ENCODE measurements at places on chromosomes 3 and 15.

- DNase-seq = no peak
Measured at GRCh38 chr3:28574036-28574435, 225.4 kb upstream of the AZI2 start.

DNA sequence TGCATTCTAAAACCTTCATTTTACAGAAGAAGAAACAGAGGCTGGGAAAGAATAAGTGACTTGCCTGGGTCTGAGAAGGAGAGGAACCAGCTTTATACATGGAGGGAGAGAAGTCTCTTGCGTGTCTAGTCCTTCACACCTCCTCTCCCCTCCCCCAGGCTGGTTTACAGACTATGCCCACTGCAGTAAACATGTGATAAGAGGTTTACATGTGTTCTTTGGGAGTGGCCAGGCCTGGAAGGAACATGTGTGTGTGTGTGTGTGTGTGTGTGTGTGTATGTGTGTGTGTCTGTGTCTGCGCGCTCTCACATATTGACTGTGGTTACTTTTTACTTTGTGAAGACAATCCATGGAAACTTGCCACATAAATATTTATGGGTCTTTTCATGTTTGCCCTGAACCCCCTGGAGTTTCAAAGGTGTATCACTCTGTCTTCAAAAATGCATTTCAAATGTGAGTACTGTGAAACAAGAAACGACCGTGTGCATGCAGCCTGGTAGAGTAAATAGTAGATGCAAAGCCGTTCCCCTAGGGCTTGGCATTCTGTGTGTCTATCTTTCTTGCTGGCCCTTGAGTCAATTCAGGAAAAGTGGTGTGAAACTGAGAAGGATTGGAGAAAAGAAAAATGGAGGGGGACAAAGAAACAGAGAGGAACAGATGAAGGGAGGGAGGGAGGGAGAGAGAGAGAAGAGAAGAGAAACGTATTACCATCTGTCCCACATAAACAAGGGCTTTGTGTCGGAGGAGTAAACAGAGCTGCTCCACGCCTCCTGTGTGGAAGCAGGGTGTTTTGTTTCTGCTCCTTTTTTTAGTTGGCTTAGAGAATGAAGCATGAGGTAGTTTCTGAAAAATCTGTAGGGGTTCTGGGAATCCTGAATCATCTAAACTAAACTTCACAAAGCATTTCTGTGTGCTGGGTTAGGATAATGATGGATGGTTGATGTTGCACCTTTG, 51.7 kb downstream of the CLDN11 start:
- DNase-seq = no peak

GRCh38 chr3:135667061-135667460, 298.5 kb upstream of the PPP2R3A start:
- DNase-seq = no peak

- DNase-seq = peak; percentile 13
Measured at GRCh38 chr3:71247221-71247957, 336.1 kb downstream of the FOXP1 start.

DNA sequence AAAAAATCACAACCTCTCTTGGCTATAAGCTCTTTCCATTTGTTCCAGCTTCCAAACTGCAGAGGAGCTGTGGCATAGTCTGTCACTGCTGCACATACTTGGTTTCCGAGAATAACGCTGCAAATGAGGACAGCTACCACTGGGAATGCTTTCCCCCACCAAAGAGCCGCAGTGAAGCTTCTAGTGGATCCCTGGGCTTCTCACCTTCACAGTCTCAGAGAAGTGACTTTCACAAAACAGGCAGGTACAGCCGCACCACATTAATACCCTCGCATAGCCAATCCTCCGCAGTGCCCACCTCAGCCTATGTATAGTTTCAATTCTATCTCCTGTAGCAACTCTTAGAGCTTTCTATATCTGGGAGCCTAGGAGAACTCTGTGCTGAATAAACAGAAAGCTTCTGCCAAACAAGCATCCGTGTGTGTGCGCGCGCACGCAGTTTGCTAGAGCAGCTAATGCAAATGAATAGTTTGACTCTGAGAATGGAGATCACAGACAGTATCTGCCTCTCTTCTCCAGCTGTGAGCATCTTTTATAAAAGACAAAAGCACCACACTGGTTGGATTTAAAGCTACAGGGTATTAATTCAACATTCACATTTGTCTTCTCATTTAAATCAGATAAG, 81.9 kb upstream of the PLXND1 start:
- DNase-seq = no peak

DNA sequence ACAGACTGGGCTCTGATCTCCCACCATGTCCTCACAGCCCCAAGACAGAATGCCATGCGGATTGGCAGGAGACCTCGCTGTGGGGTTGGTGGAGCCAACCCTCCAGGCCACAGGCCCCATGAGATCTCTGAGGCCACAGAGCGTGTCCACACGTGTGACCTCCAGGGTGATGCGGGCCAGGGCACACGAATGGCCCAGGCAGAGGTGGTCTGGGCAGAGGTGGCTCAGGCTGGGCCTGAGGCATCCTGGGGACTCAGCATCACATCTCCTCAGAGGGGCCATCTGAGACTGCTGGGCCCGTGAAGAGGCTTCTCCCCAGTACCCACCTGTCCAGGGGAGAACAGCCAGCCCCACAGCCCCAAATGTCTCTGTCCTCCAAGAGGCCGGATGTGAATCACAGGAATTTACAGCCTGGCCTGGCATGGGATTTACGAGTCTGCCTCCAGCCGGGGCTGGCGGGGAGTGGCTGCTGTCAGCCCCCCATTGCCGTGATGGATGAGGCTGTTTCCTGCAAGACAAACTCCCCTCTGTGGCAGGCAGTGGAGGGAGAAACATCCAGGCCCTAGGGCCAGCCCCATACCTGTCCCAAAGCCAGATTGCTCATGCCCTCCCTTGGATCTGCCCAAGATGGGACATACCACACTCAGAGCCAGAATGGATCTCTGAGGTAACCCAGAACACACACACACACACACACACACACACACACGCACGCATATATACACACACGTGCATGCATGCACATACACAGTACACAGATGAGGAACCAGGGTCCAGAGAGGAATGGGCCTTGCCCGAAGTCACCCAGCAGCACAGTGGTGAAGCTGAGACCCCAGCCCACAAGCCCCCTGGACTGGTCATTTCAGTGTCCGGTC, 208.3 kb downstream of the TBC1D2B start:
- peak; percentile 6 for DNase-seq

- peak; percentile 44 for DNase-seq
Measured at GRCh38 chr3:42539871-42540714, 37.6 kb downstream of the VIPR1 start.

DNA sequence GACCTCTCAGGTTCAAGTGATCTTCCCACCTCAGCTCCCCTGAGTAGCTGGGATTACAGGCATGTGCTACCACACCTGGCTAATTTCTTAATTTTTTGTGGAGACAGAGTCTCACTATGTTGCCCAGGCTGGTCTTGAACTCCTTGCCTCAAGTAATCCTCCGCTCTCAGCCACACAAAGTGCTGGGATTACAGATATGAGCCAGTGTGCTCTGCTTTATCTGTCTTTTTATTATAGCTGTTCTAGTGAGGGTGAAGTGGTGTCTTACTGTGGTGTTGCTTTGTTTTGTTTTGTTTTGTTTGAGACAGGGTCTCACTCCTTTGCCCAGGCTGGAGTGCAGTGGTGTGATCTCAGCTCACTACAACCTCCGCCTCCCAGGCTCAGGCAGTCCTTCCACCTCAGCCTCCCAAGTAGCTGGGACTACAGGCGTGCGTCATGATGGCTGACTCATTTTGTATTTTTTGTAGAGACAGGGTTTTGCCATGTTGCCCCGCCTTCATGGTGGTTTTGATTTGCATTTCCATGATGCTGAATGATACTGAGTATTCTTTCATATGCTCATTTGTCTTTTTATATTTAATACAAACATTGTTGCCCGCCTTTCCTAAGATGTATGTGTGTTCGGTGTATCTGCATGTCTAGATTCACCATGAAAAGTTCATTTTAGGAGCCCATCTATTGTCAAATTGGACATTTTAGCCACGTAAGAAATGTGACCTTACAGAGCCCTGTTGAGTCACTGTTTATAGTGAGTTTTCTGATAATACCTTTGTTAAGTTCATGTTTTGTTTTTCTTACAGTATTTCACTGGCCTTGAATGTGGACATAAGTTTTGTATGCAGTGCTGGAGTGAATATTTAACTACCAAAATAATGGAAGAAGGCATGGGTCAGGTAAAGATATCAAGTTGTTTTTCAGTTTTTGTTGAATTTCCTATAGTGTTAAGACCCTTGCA, 80.6 kb downstream of the ARIH1 start:
- no peak for DNase-seq

DNA sequence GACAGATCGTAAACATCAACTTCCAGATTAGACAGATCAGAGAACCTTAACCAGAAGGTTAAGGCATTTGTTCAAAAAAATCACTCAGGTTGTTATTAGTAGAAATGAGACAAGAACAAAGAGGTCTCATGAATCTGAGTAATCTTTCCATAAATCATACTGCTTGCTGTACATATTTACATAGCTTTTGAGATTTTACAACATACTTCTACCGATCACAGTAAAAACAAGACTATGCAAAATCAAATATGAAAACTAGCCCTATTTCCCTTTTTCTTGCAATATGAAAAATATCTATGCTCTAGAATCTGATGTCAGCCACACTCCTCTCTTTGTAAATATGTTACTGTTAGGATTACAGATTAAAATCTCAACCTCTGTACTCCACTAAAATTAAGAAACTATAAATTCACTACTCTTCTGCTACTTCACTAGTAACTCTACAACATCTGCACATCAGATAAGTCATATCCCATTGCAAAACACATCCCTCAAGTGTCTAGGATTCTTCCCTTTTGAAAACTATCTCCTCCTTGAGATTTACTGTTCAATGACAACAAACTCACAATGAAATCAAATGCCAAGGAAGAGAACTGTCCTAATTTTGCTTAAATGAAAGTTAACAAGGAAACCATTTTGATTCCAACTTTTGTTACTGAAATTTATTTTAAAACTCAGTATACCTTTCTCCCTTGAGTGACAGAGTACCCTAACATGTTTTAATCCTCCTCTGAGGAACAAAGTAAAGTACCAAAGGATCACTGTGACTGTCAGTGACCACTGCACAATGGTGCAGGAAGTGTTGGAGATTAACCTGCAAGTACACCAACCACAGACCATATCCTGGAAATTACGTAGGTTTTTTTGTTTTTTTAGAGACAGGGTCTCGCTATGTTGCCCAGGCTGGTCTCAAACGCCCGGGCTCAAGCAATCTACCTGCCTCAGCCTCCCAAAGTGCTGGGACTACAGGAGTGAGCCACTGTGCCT, 12.8 kb downstream of the DCUN1D1 start:
- DNase-seq = no peak

DNA sequence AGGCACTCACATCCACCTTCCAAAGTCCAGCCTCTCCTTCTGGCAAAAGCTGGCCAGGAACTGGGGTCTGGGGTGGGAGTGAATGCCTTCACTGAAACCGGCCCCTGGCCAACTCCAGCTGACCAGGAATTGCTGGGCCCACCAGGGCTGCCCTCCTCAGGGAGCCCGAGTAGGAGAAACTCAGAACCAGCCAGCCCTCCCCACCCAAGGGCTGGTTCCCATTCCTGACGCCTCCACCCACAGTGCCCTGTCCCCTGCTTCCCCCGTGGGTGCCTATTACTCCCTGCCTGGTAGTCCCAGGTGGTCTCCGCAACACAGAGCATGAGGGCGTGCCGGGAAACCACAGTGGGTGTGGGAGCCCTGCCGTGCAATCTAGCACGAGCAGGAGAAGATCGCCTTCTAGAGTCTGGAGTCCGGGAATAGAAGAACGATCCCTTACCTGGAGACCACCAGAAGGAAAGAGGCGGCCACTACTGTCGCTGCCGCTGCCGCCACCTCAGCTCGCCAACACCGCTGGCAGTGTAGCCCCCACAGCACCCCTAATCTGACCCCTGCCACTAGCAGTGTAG, 178.8 kb downstream of the POTEB3 start:
- no peak for DNase-seq

GRCh38 chr3:138443521-138444503, 9.4 kb downstream of the ESYT3 start:
- no peak for DNase-seq

- no peak for DNase-seq
Measured at GRCh38 chr3:128339491-128340012, 127.1 kb downstream of the DNAJB8 start.

GRCh38 chr3:31957106-31957505, 24.0 kb downstream of the OSBPL10 start:
- no peak for DNase-seq

DNA sequence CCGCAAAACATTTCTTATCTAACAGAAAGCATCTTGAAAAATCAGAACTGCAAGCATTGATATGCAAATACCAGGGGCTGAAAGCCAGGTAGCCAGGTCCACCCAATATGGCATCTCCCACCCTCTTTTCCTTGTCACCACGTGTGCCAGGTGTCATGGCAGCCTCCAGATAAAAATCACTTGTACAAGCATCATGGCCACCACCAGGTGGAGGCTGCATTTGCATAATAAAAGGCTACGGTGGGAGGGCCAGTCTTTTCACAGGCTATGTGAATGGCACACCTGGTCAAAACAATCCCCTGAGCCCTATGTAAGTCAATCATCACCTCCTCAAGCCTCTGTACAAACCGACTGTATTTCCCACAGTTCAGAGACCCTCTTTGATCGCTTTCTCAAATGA, 1233.1 kb upstream of the ALCAM start:
- no peak for DNase-seq
